Activated naive CD4-positive, alpha-beta T cell treated with Interleukin-2 at 50 U/mL for 16 hours (primary cell): ENCODE measurements at places on chromosomes 3 and 15.

GRCh38 chr15:34013746-34014145, 25.3 kb downstream of the AVEN start:
- no peak for DNase-seq

DNA sequence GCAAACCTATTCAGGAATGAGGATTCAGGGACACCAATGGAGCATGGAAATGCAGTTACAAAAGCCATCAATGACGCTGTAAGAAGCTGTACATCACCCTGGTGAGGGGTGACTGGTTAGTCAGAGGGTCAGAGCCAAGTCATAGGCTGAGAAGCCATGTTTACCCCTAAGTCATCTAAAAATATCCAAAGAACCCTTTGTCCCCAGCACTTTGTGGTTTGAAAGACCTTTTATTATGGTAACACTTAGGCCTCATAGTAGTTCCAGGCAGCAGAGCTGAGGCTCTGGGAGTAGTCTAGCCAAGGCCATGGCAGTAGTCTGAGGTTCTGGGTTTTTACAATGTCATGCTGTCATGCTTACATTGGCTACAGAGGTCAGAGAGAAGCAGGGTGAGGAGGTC, 131.2 kb downstream of the CTNNB1 start:
- no peak for DNase-seq

DNA sequence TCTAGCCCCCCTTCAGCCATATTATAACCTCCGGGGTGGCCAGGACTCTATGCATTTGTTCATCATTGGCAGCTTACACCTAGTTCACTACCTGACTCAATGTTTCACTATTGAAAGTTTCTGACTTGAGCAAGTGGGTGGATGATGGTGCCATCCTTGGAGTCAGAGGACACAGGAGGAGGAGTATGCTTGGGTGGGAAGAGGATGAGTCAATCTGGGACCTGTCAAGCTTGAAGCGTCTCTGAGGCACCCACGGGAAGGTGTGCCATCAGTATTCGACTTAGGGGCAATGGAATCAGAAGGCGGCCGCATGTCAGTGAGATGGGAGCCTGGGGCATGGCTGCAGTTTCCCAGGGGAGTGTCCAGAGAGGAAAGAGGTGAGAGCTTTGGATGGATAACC, 133.3 kb downstream of the EPHB1 start:
- DNase-seq, result no peak

DNA sequence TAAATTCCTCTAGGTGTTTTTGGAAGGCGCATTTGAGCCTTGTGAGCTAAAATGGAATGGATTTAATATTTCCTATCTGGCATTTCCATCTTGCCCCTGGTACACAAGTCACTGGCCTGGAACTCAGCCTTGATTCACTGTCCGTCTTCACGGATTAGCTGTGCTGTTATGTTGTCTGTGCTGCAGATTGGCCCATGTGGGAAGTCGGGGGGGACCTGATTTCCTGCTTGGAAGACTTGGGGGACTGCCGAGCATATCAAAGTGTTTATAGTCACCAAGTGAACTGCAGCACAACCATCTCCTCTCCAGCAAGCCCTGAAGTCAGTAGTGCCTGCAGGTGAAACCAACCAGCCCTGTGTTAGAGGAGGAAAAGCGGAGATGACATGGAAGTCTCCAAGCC, 12.2 kb downstream of the GHRL start:
- no peak for DNase-seq

- DNase-seq, result no peak
Observed at GRCh38 chr3:20637729-20638128, 451.7 kb upstream of the SGO1 start.

- no peak for DNase-seq
Observed at GRCh38 chr3:186414735-186415419, 52.8 kb upstream of the DGKG start.

- DNase-seq, result no peak
Observed at GRCh38 chr3:72397586-72397985, 450.7 kb downstream of the SHQ1 start.
